ENCODE measurements at places on chromosomes 2 and 18.

GRCh38 chr2:83516503-83516902 is 942.6 kb downstream of the SUCLG1 start:
- no peak for DNase-seq

DNA sequence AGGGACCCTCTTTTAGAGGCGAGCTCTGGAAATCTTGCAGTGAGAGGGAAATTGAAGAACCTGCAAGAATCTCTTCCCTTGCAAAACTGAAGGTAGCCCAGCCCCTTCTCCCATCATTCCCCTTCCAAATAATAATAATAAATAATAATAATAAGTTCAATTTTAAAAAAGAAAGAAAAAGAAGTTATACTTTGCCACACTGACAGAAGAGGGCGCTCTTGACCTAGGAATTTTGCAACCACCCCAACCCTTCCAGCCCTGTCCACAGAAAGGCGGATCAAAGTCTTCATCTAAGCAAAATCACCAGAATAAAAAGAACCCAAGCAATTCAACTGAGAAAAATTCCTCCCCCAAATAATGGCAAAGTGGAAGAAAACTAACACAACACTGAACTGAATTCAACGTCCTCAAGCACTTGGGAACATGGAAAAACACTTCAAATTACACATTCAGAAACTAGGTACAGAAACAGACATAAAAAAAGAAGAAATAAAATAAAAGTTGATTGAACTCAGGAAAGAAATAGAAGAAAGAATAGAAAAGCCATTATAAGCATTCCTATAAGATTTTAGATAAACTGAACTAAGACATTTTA is 98.9 kb upstream of the GLS start:
- DNase-seq: peak; percentile 83

GRCh38 chr2:55155764-55156281 is 76.3 kb downstream of the CLHC1 start:
- DNase-seq: peak; percentile 66

GRCh38 chr18:55354795-55355194 is 233.2 kb downstream of the TCF4 start:
- DNase-seq: peak; percentile 16

DNA sequence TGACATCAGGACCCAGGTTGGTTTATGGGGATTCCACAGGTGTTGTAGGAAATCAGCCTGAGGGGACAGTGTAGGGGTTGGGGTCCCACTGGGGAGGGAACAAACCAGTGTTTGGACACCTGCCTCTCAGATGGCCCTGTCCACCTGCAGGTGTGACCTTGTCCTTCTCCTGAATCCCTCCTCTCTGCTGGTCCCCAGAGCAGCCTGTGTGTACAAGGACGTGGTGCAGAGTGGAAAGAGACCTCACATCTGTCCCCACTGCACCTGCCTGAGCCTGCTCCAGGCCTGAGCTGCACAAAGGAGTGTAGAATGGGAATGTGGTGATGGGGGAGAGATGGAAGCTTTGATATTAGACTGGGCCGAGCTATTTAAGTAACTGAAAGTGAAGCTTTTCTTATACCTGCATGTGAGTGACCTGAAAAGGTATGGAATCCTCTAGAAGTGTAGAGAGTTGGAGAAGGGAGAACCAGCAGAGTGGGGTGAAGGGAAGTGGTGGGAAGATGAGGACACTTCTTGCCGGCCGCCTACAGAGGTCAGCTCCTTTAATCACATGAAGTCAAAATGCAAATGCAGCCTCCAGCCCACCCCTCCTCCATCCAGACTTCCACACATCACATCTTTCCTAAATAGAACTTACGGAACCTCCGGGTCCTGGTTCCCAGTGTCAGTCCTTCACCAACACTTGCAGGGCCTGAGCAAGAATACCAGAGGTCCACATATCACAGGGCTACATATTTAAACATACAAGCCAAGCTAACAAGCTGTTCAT is 89.3 kb upstream of the SMAD2 start:
- no peak for DNase-seq

- no peak for DNase-seq
These were observed 118.8 kb upstream of the SP3 start for GRCh38 chr2:174083843-174084458.

DNA sequence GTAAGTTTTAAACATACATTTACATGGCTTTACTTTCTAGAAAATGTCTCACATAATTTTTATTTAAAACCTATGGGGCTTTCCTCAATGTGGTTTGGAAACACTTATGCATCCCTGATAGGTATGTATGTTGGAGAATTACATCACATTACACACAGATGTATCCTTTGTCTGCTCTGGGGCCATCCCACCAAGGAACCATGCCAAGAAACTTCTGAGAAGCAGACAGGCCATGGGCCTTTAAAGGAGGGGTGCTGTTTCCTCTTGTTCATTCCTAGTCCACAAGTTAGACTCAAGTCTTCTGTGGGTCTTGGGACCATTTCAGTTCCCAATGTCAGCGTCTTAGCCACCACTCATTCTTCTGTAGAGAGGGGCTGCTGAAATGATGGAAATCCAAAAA is 162.0 kb upstream of the SETBP1 start:
- DNase-seq: peak; percentile 37

- DNase-seq: no peak
These were observed 946.6 kb downstream of the SLC4A3 start for GRCh38 chr2:220574038-220574437.

- no peak for DNase-seq
These were observed 368.0 kb downstream of the GALR1 start for GRCh38 chr18:77617694-77618093.

DNA sequence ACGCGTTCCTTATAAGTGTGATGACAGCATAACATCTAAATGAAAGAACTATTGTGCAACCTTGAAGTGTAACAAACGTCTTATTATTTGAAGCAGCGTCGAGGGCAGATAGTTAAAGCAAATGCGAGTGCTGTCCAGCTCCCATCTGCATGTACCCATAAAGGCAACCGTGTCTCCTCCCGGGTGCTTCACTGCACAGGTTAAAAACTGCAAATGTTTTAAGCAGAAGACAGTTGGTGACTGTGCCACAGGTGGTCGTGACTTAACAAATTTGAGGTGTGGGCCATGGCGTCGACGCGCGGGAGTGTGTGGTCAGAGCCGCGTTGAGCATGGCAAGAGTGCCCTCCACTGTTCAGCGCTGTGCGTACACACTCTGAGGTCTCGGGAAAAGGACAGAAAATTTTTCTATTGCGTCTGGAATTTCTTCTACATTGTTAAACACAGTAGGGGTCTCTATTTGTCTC is 6.4 kb downstream of the SALL3 start:
- DNase-seq: peak; percentile 24

- no peak for DNase-seq
These were observed 136.3 kb downstream of the ZEB2 start for GRCh38 chr2:144383571-144384100.

DNA sequence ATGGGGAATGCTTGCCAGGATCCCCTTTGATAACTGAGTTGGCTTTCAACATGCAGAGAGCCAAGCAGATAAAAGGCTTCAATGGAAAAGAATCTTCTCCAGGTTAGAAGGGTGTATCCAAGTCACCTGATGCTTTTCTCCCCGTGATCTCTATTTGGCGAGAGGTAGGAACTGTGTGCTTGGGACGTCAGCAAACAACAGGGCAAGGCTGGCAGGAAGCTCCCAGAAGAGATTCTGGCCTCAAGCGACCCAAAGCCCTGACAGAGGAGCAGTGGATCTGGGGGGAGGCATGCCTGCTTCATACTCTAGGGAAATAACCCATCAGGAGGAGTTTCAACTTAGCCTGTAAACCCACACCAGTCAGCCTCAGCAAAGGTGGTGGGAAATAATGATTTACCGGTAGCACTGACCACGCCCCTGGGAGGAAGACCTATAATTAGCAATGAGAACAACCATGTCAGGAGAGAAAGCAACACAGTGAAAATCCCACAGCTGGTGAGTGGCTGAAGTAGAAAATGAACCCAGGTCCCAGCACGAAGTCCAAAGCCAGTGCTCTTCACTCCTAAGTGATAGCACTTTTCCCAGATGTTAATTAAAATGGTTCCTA is 76.3 kb upstream of the SEC11C start:
- DNase-seq: no peak

- DNase-seq: no peak
These were observed 38.1 kb downstream of the RHOB start for GRCh38 chr2:20484810-20485611.

GRCh38 chr2:239297142-239298004 is 103.4 kb downstream of the HDAC4 start:
- DNase-seq: no peak

DNA sequence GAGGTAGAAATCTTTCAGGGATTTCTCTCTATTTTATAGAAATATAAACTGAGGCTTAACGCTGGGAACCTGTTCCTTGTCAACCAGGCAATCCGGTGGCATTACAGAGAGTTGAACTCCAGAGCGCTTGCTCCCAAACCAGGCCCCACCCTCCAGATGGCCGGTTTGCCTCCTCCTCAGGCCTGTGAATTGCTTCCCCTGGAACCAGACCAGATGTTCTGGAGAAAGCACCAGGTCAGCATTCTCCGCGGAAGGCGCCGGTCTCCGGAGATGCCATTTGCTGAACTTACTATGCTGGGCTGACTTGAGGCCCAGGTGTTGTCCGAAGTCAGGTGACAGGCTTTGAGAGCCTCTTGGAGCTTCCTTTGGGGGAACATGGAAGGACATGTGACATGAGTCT is 17.2 kb downstream of the TNP1 start:
- DNase-seq: no peak

GRCh38 chr18:47448956-47449355 is 197.5 kb upstream of the SKOR2 start:
- DNase-seq: no peak

DNA sequence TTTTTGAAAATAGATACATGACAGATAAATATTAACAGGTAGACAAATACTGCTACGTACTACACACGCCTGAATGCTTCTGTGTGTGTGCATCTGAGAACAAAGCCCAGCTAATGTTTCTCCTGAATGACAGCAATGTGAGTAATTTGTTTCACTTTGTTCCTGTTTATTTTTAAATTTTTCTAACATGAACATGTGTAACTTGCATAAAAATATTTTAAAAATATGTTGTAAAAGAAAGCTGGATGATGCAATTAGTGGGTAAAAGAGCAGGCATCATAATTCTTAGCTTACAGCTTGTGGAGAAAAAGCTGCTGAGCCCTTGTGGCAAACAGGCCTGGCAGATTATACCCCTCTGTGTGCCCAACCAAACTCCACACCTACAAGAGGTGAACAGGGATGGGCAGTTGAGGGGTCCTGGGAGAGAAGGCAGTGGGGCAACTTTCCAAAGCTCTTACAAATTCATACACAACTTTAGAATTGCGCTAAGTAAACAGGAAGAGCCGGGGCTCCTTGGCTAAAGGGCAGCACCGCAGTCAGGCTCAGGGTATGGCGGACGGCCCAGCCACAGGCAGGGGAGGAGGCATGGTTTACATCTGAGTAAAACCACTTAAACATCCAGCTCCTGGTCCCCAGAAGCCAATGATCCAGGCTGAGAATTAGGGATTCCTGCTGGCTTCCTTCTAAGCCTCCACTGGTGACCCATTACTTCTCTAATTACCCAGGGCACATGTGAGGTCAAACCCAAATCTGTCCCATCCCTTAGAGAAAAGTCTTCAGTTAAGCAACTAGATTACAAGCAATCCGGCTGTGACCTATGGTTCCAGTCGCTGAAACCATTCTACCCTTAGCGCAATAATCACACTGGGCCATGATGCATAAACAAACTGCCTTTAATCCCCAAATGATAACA is 14.0 kb downstream of the PXDN start:
- peak; percentile 77 for DNase-seq

DNA sequence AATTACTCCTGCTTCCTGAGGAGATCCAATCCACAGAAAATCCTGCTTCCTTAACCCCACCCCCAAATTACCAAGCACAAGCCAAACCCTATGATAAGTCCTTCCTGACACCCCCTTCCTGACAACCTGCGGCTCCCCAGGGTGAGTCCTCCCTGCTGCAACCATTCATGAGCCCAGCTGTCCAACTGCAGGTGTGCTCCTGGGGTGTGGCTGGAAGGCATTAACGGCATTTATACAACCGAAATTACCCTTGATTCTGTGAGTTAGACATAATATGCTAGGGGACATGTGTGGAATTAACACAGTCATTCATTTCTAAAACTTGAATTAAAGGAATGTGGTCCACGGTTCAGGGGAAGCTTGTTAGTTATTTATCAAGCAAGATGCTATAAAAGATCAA is 119.0 kb upstream of the ALKAL2 start:
- no peak for DNase-seq

- no peak for DNase-seq
These were observed 58.7 kb downstream of the STEAP3 start for GRCh38 chr2:119282146-119282995.

GRCh38 chr2:237485844-237486243 is 1.2 kb upstream of the MLPH start:
- no peak for DNase-seq

- DNase-seq: no peak
These were observed 99.6 kb downstream of the SGPP2 start for GRCh38 chr2:222523783-222524544.

DNA sequence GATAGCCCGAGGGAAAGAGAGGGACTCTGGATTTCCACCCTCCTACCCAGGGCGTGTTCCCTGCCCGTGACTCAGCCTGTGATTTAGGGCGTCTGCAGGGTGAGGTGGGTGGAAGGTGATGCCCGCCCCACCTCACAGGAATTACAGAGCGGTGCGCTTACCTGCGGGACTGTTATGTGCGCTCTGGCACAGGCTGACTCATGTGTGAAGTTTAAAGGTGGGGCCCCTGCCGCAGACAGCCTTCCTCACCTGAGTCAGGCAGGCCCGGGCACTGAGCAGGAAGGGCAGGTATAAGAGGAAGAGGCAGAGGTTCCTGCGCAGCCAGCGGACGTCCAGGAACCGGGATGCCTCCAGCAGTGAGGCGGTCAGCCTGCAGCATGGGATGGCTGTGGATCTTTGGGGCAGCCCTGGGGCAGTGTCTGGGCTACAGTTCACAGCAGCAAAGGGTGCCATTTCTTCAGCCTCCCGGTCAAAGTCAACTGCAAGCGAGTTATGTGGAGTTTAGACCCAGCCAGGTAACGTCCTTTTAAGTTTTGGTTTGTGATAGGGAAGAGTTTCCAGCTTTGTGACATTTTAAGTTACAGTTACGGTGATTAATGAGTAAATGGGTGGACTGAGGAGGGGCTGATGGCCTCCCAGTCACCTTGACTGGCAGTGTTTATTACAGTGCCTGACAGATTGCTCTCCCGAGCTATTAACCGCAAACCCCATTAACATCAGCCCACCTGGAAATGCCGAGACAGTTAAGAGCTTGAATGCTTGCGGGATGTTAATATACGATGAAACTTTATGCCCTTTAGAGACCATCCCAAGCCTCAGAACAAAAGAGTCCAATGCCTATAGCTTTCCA is 141.6 kb upstream of the TTC39C start:
- DNase-seq: no peak

- DNase-seq: peak; percentile 91
These were observed 72.0 kb upstream of the TMEM178A start for GRCh38 chr2:39593439-39594393.

- DNase-seq: no peak
These were observed 221.3 kb downstream of the BCL2 start for GRCh38 chr18:63098018-63098981.

GRCh38 chr2:101120124-101120996 is 30.8 kb downstream of the TBC1D8 start:
- peak; percentile 67 for DNase-seq

DNA sequence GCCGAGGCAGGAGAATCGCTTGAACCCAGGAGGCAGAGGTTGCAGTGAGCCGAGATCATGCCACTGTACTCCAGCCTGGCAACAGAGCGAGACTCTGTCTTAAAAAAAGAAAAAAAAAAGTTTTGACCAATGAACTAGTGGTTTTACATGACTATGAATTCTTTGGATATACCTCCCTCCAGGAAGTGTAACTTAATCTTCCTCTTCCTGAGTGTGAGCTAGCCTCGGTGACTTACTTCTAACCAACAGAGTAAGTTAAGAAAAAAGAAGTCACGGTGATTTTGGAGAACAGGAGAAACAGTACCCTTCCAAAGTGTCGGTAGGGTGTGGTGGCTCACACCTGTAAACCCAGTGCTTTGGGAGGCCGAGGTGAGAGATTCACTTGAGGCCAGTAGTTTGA is 7.1 kb downstream of the TIA1 start:
- DNase-seq: peak; percentile 5

Data from cardiac fibroblast (primary cell).